ENCODE measurements at places on chromosomes 12 and 14.
A peak's percentile ranks its signal among the peaks of the same experiment; 100 is the strongest.

DNA sequence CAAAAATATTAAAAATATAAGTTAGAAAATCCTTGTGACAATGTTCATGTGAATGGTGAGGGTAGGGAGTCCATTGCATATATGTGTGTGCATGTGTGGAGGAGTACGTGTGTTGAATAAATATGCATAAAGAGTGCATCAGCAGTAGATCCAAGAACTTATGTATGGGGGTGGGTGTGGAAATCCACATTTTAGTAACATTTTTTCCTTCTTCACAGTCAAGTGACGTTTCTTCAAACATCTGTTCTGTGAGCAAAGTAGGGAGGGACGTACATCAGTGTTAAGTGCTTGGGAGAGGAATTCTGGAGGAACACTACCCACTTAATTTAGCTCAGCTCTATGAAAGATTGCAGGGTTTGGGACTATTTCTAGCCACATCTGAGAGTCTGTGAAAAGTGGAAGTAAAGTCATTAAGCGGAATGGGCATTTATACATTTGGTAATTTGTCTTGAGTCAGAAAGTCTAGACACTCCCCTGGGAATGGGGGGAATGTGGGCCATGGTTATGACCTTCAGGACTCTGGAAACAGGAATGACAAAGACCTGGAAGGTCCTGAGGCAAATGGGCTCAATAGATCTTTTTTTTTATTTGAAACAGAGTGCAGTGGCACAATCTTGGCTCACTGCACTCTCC, 156.4 kb upstream of the PLXNC1 start:
- peaks cover 2% of the 10 kb centered on the region for H3K4me1 ChIP-seq
- H3K27ac ChIP-seq = no peak overlapping the region
- H3K4me3 ChIP-seq = no peak overlapping the region
- H3K27me3 ChIP-seq = no peaks in the 10 kb centered on the region
- H3K36me3 ChIP-seq = no peaks in the 10 kb centered on the region

- no peak for DNase-seq
- H3K27ac ChIP-seq = no peak overlapping the region
- H3K27me3 ChIP-seq = no peaks in the 10 kb centered on the region
- H3K36me3 ChIP-seq = no peaks in the 10 kb centered on the region
- H3K4me1 ChIP-seq = peaks cover 16% of the 10 kb centered on the region
- H3K4me3 ChIP-seq = no peak overlapping the region
Observed at GRCh38 chr12:62686938-62687337, 220.3 kb downstream of the MON2 start.

DNA sequence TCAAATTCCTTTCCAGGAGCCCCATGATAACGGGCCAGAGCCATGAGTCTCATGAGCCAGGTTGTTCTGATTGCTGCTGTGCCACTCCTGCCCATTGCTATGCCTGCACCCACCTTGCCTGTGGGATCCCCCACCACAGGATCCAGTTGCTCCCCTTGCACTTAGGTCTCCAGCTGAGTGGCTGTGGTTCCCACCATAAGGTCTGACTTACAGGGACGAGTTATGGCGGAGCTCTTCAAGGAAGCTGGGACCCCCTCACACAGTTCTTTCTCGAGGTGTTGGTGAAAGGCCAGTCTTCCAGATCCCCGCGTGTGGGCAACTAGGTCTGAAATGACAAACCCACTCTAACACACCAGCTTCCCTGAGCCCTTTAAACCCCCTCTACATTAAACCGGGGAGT, 111.9 kb upstream of the C14orf180 start:
- no peak overlapping the region for H3K4me3 ChIP-seq
- H3K27me3 ChIP-seq = no peaks in the 10 kb centered on the region
- H3K36me3 ChIP-seq = no peaks in the 10 kb centered on the region
- no peak overlapping the region for H3K27ac ChIP-seq
- DNase-seq = no peak

DNA sequence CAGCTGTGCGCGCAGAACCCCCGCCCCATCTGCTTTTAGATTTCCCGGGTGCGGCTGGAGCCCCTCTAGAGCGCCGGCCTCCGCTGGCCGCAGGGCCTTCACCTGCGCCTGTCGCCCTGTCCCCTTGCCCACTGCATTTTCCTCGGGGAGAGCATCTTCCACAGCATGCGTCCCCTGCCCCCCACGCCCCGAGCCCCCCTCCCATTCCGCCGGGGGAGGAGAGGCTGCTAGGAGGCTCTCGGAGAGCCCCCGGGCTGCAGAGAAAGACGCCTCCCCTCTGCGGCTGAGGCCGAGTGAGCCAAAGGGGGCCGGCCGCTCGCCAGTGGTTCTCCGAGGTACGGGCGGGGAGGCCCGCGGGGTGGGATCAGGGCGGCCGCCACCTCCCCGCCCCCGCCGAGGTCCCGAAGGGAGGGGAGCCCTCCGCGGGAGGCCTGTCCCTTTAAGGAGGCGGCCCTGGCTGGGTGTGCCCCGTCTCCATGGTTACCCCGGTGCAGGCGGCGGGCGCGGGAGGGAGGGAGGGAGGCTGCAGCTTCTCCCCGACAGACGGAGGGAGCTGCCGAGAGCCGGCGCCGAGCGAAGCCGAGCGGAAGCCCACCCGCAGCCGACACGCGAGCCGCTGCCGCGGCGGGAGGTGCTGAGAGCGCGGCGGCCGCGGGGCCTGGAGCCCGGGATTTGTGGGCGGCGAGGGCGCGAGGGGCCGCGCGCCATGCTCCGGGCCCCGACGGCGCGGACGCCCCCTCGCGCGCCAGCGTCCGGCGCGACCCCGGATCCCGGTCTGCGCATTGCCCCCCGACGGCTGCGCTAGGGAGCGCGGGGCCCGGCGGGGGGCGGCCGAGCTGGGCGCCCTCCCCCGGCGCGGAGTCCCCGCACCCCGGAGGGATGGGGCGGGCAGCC, at the start of gene KCNH3:
Gene KCNH3 (plus strand): TSS at position 521 of the 894 bp plus-strand sequence. CDS start 387 bp downstream, outside the sequence.
- H3K4me1 ChIP-seq = peaks cover 7% of the 10 kb centered on the region
- H3K27me3 ChIP-seq = peaks cover 33% of the 10 kb centered on the region
- peak; percentile 61 for DNase-seq
- H3K27ac ChIP-seq = no peak within 1 kb of the TSS

GRCh38 chr12:57079821-57080220, 1.2 kb upstream of the NEMP1 start:
- H3K4me1 ChIP-seq = peaks cover 3% of the 10 kb centered on the region
- H3K27ac ChIP-seq = no peak overlapping the region
- H3K27me3 ChIP-seq = no peaks in the 10 kb centered on the region
- H3K4me3 ChIP-seq = no peak overlapping the region
- H3K36me3 ChIP-seq = no peaks in the 10 kb centered on the region
- DNase-seq = no peak

Measured in fibroblast of lung (primary cell).